CD4-positive, alpha-beta T cell treated with Interleukin-10 for 1 hour (primary cell): ENCODE measurements at places on chromosomes 7 and 10.

DNA sequence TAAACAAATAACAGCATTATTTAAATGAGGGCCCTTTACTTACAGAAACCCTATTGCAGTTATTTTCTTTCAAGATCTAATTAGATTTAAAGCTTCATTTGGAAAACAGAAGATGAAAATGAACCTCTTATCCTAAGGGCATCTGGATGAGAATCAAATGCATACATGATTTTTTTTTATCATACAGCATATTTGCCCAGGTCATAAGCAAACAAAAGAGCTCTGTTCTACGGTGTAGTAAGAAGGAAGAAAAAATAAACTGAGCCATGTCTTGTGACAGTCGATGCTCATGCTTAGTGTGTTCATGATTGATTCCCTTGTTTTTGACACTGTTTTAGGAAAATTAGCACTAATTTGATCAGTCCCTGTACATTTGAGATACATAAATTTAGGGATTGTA is 202.6 kb upstream of the RNF32 start:
- no peak for DNase-seq

DNA sequence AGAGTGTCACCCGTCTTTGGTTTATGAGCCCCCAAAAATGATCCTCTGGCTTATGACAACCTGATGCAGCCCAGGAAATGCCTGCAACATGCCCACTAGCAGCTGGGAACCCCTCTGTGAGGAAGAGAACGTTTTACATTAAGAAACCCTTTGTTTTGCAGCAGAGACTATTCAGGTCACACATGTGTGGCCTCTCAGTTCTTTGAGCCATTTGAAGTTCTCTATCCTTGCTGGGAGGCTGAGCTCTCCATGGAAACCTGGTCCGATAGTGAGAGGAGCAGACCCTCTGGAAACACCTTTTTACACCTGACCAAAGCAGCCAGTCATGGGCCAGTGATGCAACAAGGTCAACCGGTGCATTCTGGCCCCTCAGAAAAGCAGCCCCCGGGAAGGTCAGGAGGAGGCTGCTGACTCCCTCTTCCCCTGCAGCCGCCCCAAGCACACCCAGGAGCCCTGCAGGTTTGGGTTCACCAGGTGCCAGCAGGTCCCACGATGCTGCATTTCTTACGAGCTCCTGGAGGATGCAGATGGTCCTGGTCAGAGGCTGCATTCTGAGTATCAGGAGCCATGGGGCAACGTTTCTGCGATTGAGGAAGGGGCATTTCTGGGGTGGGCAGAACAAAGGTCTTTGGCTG is 134.3 kb downstream of the ZMYND11 start:
- DNase-seq: no peak

DNA sequence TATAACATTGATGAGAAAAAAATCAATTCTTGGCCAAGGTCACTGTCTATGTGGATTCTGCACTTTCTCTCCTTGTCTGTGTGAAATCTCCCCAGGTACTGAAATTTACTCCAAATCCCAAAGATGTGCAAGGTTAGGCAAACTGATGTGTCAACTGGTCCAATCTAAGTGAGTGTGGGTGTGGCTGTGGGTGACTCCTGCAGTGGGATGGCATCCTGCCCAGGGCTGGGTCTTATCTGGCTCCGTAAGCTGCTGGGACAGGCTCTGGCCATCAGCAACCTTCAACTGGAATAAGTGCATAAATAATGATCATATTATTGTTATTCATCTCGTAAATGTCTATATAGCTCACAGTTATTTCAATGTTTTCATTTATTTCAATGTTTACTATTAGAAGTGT is 79.3 kb downstream of the JCAD start:
- no peak for DNase-seq

DNA sequence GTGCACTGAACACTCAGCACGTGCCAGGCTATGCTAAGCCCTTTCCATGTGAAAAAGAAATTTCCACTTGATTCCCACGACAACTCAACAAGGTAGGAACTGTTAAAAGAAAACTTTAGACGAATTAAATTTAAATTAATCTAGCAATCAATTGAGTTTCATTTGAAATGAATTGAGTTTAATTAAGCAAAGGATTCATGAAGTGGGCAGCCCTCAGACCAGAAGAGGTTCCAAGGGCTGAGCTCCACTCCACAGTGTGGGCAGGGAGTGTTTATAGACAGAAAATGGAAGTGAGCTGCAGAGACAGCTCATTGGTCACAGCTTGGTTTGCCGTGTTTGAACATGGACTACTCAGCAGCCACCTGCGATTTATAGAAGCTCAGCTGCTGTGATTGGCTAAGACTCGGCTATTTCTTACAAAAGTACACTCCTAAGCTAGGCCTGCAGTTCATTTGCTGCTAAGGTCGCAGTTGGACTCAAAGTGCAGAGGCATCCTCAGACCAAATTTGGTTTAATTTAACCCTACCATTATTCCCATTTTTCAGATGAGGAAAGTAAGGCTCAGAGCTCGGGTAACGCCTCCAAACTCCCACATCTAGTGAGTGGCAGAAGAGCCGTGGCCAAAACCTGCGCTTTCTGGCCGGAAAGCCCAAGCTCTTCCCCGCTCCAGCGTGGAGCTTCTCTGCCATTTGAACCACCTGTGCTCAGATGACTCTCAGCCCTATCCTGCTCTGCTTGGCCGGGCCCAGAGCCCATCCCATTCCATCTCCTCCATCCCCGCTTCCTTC is 24.9 kb downstream of the CALML3 start:
- no peak for DNase-seq

- DNase-seq: no peak
These were observed 50.9 kb downstream of the SGCE start for GRCh38 chr7:94605031-94605430.

- DNase-seq: no peak
These were observed 98.5 kb upstream of the NPS start for GRCh38 chr10:127450644-127451043.

- DNase-seq: no peak
These were observed 550.0 kb downstream of the REEP3 start for GRCh38 chr10:64071218-64071617.

- DNase-seq: no peak
These were observed 75.2 kb downstream of the CLEC2L start for GRCh38 chr7:139598642-139599041.

- no peak for DNase-seq
These were observed 249.4 kb downstream of the COBL start for GRCh38 chr7:51067258-51067657.

DNA sequence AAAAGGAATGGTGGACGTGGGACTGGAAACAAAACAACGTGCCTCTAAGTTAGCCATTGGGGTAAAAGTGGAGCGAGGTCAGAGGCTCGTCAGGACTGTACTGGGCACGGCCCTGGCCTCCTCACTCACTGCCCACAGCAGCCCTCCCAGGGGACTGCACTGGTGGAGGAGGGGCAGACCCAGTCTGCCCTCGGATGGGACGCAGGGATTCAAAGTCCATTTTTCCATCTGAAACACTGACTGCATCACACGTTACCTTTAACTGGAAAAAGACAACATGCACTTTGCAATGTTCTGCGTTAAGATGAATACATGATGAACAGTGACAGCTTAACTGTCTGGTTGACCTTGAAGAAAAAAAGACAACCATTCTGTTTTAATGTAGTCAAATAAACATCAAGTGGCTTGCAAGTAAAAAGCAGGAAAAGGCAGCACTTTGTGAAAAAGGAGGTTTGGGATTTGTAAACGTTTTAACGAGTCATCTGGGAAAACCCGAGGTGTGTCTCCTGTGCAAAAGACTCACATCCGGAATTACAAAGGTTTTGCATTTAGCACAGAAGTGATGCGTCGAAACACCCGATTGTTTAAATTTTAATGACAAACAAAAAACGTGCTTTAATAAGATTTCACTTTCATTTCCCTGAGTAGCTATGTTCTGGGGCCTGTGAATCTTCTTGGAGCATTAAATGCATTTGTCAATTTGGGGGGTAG is 18.8 kb downstream of the KLF6 start:
- peak; percentile 30 for DNase-seq
